Activated CD8-positive, alpha-beta memory T cell treated with anti-CD3 and anti-CD28 coated beads, Interleukin-2, amount 50 U/mL, for 4 hours (primary cell): ENCODE measurements at places on chromosomes 6 and 20.
A peak's percentile ranks its signal among the peaks of the same experiment; 100 is the strongest.

DNA sequence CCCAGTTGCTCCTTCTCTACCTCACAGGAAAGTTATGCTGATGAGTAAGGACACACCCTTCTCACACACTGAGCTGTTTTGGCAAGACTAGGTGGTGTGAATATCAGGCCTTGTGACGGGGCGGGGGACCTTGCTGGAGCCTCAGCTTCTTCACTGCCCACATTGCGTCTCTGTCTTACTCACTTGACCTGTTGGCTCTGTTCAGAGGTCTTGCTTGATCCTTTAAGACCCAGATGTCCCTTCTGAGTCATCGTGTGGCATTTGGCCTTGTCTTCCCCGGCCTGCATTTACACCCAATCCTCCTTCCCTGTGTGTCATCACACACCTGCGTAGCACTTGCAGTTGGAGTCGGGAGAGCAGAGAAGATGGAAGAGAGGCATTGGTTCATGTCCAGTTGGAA, 8.3 kb upstream of the PRND start:
- no peak for DNase-seq

DNA sequence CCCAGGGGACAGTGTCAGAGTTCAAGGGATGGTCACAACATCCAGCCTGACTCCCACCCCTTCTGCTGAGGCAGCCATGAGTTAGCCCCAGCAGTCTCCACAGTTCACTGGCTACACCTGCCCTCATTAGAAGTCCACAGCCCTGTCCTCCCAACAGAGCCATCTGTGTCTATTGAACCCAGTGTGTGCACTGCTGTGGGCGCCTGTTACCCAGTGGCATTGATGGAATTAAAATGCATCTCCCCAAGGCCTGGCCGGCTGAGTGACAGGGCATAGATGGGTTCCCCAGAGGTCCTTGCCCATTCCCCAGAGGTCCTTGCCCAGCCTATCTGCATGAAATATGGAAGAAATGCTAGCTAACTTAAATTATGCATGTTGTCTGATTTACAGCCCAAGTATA, 73.3 kb downstream of the PCSK2 start:
- no peak for DNase-seq

- DNase-seq: no peak
These were observed 17.4 kb downstream of the HSPA12B start for GRCh38 chr20:3749689-3750531.

DNA sequence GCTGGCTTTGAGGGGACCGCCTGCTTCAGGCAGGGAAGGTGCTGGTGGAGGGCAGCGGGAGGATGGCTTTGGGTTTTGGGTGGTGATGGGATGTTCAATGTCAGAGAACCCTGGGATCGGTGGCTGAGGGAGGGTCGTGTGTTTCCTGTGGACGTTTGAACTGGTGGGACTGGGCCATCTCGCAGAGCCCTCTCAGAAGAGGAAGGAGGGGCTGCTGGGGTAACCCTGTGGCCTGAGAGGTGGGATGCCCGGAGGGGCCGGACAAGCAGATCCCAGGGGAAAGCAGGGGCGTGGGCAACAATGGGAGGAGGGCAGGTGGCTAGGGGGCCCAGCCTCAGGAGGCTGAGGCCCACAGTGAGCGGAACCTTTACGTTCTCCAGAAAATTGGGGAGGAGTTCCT, 34.9 kb downstream of the PYGB start:
- DNase-seq: peak; percentile 6

GRCh38 chr6:169639653-169640278, 62.1 kb downstream of the WDR27 start:
- no peak for DNase-seq

- DNase-seq: no peak
These were observed 58.9 kb downstream of the RREB1 start for GRCh38 chr6:7166410-7167293.

- DNase-seq: no peak
These were observed 149.1 kb downstream of the SYCP2 start for GRCh38 chr20:59784365-59784764.

DNA sequence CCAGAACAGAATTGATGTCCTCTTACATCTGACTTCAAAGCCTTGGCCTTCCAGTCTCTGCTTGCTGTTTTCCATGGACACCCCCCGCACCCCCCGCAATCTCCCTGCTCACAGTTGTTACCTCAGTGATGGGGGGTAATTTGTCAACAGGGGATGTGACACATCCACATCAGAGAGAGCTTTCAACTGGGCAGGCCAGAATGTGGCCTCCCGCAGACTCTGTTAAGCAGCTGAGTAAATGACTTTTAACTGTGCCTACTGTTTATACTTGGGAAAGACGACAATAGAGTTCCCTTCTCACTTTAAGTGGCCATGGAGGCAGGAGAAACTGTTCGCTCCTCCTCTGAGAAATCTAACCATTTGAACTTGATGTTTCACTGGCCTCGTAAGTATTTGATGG, 51.0 kb downstream of the TXNDC5 start:
- DNase-seq: no peak

DNA sequence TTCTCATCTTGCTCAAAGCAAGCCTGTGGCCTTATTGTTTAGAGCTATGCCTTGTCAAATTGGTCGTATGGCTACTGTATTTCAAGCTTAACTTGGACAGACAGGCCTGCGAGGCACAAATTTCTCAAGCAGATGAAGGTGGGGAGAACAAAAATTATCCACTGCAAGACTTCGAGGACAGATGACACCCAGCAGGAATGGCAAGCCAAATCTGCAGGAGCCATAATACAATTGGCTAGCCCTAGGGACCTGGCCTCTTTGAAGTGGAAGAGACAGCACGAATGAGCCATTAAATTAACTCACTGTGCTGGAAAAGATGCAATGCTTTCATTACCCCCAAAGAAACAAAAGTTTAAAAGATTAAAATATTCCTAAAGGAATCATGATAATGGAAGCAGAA, 5.0 kb upstream of the BLOC1S5 start:
- no peak for DNase-seq

- no peak for DNase-seq
These were observed 41.9 kb upstream of the DEFB112 start for GRCh38 chr6:50091641-50092040.

GRCh38 chr20:5221061-5221430, 94.2 kb downstream of the CDS2 start:
- no peak for DNase-seq

- no peak for DNase-seq
These were observed 118.4 kb downstream of the ANKRD60 start for GRCh38 chr20:58109918-58110635.
